ENCODE measurements at places on chromosomes 2 and 18. TPM values are rescaled to one million over a fixed set of nuclear protein-coding genes. Genes with fewer than 3 reads are reported as not detected.

TMEM37 gene
- 10.9 TPM for polyA plus RNA-seq

UGT1A3 gene
- polyA plus RNA-seq = not detected

SERPINB13 gene
- not detected for polyA plus RNA-seq

ADCY3 gene
- 30.3 TPM for polyA plus RNA-seq

PROKR1 gene
- polyA plus RNA-seq = 1.5 TPM

HES6 gene
- polyA plus RNA-seq = 25.9 TPM

AKAIN1 gene
- not detected for polyA plus RNA-seq

MAPRE2 gene
- 21.5 TPM for polyA plus RNA-seq

ASIC4 gene
- 0.28 TPM for polyA plus RNA-seq

SERPINB10 gene
- polyA plus RNA-seq = 0.10 TPM

PNO1 gene
- polyA plus RNA-seq = 14.9 TPM

GPR55 gene
- polyA plus RNA-seq = not detected

TMEM87B gene
- 24.5 TPM for polyA plus RNA-seq

CDH19 gene
- polyA plus RNA-seq = 3.1 TPM

DAPL1 gene
- not detected for polyA plus RNA-seq

FSHR gene
- polyA plus RNA-seq = 0.36 TPM

TRAPPC12 gene
- polyA plus RNA-seq = 77.8 TPM

SIGLEC15 gene
- polyA plus RNA-seq = 0.44 TPM

MATN3 gene
- 1.0 TPM for polyA plus RNA-seq

SGO2 gene
- polyA plus RNA-seq = 12.4 TPM

Data from muscle of leg (tissue), 16 donors.